ENCODE measurements at places on chromosomes 7 and 10. TPM values are rescaled to one million over a fixed set of nuclear protein-coding genes. Genes with fewer than 3 reads are reported as not detected.

The MYL10 gene
- not detected for polyA plus RNA-seq

The GRID2IP gene
- polyA plus RNA-seq = 0.90 TPM

The ANKRD2 gene
- 0.04 TPM for polyA plus RNA-seq

The MYH16 gene
- polyA plus RNA-seq = not detected

The ABCC2 gene
- 29.5 TPM for polyA plus RNA-seq

The EPHA1 gene
- 47.4 TPM for polyA plus RNA-seq

The UCN3 gene
- polyA plus RNA-seq = 2.2 TPM

The MSS51 gene
- 3.1 TPM for polyA plus RNA-seq

All from small intestine (tissue), 16 donors.